ENCODE measurements at places on chromosomes 7 and 10. TPM values are rescaled to one million over a fixed set of nuclear protein-coding genes. Genes with fewer than 3 reads are reported as not detected.

The DOCK1 gene
- 13.3 TPM for polyA plus RNA-seq

The AGAP5 gene
- 3.2 TPM for polyA plus RNA-seq

The PIP gene
- 43.4 TPM for polyA plus RNA-seq

The SEMA4G gene
- 2.5 TPM for polyA plus RNA-seq
